ENCODE measurements at places on chromosomes 4 and X.
A peak's percentile ranks its signal among the peaks of the same experiment; 100 is the strongest.

DNA sequence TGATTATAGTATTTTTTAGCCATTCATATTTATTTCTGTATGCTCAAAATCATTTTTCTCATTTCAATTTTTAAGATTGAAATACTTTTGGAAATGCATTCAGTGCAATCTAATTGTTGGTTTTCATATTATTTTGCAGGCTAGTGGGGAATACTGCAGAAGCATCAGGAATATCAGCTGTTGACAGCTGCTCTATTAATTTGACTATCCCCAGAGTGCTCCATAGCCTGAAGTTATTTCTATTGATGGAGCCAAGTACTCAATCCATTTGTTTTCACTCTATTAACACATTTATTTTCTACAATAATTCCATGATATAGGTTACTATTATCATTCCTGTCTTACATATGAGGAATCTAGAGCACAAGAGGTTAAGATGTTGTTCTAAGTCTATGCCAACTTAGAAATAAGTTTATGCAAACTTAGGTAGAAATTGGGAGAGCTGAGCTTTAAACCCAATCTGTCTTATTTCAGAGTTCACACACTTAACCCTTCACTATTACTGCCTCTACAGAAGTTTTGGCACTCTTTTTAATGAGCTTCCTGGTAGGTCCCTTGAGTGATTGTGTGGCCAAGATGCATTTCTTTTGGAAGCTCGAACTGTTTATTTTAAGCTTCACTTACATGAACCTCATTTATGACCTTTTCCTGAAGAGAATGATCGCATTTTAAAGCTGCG lies 65.6 kb upstream of the PCDH18 start:
- no peak for DNase-seq

DNA sequence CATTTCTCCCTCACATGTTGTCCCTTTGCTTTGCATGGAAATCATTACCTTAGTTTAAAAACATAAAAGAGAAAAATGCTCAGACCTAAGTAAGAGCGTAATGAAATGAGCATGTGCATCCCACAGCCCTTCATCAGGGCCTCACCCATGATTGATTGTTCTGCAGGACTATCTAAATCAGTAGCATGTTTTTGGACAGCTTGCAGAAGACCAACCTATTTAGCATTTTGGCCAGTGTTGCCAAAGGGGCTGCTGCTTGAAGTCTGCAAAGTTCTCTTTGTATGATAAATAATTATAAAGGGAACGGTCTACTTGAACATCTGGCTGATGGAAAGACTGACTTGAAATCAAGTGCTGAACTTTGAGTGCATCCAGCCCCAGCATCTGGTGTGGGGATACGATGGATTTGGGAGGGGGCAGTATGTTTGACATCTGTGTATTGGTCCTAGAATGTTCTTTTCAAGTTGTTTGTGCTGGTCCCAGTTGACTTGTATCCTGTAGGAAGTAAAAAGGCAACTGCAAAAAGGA lies 76.1 kb upstream of the LIMCH1 start:
- no peak for DNase-seq

- no peak for DNase-seq
Observed at GRCh38 chr4:150826306-150826705, 188.8 kb downstream of the LRBA start.

DNA sequence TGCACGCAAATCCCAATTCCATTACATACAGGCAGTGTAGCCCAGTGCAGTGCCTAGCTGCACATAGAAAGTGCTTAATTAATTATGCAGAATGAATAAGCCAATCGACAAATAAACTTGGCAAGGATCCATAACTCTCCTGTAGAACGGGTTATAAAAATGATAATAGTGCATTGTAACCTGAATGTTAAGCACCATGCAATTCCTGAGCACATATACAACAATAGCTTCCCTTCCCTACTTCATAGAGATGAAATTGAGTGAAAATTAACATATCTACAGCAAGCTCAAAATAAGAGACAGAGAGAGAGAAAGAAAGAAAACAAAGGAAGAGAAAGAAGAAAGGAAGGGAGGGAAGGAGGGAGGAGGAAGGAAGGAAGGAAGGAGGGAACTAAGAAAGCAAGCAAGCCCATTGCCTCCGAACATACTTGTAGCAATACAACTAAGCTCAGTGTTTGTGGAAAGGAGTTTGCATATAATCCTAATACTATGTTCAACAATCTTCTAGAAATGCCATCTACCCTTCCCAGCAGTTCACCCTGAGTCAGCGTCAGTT lies 1074.0 kb upstream of the LCORL start:
- no peak for DNase-seq

DNA sequence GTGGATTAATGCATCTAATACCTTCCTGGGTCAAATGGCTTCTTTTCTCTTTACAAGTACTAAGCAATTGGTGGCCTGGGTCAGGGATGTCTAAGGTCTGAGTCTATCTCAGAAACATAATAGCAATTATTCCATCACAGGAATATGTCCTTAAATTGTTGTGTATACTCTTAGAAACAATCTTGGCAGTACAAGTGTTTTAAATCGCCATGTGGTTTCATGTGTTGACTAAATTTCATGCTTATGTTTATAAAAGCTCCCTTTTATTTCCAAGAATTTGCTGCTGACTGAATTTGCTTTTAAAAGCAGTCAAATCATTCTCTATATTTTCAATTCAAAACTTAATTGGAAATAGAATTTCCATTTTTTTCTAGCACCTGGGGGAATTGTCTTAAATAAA lies 125.3 kb upstream of the PACRGL start:
- DNase-seq, result no peak

- DNase-seq, result no peak
Observed at GRCh38 chrX:105910563-105911105, 88.3 kb downstream of the NRK start.

- no peak for DNase-seq
Observed at GRCh38 chr4:36187723-36188333, 56.5 kb downstream of the ARAP2 start.

DNA sequence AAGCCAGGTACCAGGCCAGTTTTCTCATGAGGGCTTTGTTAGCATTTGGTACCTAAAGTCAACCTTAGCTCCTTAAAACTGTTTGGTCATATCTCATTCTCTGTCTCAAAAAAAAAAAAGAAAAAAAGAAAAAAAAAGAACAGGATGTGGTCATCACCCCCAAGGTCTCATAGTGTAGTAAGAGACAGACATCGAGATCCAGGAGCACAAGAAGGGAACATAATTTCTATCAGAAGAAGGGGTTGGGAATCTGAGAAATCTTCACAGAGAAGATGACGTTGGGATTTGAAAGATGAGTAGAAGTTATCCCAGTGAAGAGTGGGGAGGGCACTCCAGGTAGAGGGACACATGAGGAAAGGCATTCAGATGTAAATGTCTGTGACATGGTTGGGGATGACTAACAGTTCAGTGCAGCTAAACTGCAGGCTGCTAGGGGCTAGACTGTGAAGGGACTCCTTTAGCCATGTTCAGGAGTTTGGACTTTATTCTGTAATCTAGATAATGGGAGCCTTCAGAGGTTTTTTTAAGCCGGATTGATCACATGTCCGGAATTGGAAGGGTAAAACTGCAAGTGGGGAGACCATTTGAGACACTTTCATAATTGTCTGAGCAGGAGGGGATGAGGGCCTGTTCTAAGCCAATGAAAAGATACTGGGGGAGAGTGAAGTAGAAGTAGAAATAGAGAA lies 26.9 kb upstream of the GJB1 start:
- DNase-seq, result no peak

- DNase-seq, result no peak
Observed at GRCh38 chrX:68490644-68491043, 8.2 kb upstream of the YIPF6 start.

DNA sequence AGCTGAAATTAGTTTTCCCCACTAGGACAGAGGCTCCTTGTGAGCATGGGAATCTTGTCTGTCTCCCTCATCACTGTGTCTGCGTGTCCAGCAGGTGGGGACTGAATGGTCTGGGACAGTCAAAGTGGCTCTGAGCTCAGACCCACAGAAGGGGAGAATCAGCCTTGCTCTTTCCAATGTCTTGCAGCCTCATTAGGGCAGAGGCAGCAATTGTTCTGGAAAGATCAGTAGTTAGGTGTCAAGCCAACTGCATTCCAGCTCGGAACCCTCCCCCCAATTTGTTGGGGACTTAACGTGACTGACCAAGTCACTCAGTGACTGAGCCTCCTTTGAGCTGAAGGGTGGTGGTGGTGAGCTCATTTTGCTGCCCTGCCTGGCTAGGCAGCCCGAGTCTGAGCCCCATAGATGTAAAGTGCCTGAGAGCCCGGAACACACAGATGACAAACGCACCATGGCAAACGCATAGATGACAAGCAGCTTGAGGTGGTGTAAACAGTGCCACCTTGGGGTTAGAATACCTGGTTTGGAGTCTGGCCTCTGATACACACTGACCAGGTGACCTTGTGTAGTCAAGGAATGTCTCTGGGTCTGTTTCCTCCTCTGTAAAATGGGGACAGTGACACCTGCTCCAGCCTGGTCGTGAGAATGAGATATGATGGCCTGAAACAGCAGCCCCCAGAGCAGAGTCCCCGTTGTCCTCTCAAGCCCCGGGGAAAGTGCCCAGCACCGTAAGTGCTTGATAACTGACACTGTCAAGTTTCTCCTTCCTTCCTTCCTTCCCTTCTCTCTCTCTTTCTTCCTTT lies 2.7 kb upstream of the SORCS2 start:
- DNase-seq, result no peak

DNA sequence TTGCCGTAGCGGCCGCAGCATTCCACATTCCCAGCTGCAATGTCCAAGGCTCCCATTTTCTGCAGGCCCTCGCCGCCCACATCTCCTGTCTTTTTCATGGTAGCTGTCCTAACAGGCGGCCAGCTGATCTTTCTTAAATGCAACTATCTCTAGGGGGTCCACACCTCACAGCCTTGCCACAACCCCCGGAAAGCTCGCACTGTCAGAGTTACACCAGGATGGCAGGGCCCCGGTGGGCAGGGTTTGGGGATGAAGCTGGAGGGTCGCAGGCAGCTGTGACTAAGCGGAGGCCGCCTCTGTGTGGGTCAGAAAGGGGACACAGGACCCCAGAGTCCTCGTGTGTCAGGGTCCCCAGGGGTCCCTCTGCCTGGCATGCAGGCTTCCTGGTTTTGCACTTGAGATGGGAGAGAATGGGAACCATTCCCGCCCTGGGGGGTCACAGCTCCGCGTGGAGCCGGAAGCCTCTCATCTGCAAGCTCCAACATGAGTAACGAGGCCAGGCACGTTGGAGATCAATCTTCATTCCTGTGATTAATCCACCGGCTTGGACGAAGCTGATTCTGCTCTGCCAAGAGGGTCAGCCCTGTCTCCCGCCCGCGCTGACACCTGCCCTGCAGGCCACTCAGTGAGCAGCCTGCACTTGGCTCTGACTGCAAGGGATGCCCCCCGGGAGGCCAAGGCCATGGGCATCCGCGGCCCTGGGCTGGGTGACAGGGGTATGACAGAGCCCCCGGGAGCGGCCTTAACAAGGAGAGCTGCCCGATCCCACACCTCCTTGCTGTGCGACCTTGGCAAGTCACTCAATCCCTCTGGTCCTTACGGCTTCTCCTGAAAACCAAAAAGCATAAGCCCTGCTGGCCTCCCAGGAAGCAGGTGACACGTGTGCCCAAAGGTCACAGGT lies 97.9 kb downstream of the ADRA2C start:
- DNase-seq, result no peak

- no peak for DNase-seq
Observed at GRCh38 chrX:47633689-47634590, 4.2 kb upstream of the CFP start.

DNA sequence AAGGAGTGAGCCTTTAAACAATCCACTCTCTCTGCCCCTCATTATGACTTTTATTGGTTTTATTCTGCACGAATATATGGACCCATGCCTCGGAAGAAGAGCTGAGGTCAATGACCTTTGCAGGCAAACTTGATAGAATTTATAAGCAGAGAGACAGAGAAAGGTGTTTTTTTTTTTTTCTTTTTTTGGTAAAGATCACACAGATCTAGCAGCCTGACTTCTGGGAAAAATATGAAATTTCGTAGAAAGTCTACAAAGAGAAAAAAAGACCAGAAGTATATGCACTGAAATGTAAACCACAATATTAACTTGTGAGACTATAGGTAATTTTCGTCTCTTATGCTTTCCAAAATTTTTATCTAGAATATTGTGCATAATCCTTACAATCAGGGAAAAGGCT lies 61.6 kb downstream of the LEF1 start:
- no peak for DNase-seq

DNA sequence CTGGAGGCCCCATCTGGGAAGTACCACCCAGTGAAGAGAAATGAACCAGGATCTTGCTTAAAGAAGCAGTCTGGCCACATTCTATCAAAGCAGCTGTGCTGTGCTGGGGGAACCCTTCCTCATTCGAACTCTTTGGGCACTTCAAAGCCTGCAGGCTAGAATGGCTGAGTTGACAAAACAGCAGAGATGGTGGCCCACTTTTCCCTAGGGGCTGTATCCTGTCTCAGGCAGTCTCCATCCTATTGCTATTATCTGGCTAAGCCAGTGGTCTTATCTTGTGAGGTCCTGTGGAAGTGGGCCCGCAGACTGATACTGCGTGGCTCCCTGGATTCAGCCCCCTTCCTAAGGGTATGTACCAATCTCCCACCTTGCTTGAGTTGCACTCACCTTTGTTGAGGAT lies 114.3 kb downstream of the VSIG4 start:
- no peak for DNase-seq

DNA sequence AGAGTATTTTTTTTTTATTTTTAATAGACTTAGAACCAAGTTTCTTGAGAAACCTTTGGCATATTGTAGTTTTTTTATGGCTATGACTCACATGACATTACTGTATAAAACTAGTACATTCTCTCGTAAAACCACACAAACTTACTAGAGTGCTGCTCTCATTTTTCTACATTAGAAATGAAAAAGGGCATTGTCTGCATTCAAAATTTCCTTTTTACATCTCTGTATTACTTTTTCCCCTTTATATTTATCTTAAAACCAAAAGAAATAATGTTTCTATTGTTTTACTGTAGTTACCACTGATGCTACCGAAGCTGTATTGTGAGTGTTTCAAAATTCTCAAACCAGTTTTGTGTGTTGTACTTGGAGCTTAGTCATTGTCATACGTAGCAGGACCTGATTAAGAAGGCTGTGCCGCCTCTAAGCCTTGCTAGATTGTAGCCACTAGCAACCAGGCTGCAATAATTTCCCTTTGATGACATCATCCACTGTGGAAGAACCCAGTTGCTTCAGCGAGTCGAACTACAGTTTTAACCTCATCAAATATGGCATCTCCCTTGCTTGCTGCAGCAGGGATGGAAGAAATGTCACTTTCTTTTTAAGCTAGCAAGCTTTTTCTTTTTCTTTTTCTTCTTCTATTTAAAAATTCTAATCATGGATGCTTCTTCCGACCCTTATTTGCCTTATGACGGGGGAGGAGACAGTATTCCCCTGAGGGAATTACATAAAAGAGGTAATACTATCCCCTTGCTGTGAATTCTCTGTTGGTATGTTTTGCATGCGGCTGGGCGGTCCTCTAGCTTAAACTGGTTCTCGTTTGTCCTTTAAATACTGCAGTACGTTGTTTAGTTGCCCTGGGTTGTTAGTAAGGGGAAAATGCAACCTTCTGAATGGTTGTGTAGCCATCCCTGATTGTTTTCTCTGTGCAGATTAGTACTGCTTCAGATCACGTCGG lies 39.6 kb downstream of the CLCN3 start:
- DNase-seq, result no peak

GRCh38 chrX:154517101-154517781 lies 1.2 kb upstream of the FAM3A start:
- DNase-seq, result no peak

- DNase-seq, result peak; percentile 57
Observed at GRCh38 chr4:27055221-27055760, 194.7 kb downstream of the STIM2 start.
